ENCODE measurements at places on chromosomes 16 and 17. TPM values are rescaled to one million over a fixed set of nuclear protein-coding genes. Genes with fewer than 3 reads are reported as not detected.

DNA sequence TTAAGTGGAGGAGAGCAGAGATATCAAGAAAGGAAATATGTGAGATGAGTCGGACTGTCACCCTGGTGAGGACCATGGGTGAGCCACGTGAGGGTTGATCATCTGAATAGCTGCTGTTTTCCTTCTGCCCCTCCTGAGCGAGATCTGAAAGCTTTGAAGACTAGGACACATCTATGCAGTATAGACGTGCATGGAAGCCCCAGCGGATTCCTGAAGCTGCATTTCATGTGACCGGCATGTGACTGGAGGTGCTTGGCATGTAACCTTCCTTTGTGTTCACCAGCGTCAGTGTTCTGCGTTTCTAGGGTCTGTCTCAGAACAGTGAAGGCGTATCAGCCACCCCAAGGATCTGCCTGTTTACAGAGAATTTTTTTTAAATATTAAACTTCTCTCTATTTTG is 75.1 kb downstream of the MSI2 start:
- DNase-seq: no peak

The NTN3 gene
- total RNA-seq: not detected

DNA sequence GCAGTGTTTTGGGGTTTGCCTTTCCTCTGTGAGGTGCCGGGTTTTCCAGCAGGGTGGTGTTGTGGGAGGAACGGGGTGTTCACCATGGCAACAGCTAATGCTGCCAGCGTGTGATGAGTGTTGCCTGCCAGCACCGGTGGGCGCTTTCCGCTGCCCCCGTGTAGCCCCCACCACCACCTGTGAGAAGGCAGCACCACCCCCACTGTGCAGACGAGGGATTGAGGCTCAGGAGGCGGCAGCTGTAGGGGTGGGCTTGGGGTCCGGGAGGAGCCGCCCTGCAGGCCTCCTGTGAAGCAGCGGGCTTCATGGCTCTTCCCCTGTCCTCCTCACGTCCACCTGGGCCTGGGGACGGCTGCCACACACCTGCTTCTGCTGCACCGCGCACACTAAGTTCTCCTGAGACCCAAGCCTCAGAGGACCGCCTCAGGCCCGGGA is 5.2 kb downstream of the RAB40C start:
- DNase-seq: no peak

DNA sequence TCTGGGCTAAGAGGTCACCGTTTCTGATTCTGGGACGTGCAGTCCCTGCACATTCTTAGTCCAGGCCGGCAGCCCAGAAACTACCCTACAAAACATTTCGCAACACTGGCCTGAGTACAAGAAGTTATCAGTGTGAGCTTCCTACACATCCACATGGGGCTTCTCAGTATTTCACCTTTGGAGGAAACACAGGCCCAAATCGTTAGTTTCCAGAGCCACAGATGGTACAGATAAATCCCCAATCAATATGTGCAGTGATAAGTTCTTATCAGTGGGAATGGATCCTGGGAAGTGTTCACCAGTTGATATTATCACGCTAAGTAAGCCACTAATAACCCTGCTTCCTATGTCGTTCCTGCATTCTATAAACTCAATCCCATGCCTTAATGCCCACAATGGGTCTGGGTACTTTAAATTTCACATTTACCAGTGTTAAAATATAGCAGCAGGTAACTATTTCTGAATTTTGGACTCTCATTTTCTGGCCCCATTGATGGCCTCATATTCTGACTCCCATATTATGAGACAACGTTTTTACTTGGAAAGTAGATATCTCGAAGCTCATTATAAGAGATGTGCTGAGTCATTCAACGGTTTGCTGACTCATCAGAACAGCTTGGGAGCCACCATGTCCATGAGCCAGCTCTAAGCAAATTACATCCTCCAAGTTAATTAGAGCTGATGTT is 370.2 kb upstream of the MAF start:
- DNase-seq: no peak

GRCh38 chr17:50187394-50187725 is 14.1 kb downstream of the COL1A1 start:
- DNase-seq: no peak

The ALDOC gene
- total RNA-seq: 24.8 TPM

The KRT36 gene
- not detected for total RNA-seq

DNA sequence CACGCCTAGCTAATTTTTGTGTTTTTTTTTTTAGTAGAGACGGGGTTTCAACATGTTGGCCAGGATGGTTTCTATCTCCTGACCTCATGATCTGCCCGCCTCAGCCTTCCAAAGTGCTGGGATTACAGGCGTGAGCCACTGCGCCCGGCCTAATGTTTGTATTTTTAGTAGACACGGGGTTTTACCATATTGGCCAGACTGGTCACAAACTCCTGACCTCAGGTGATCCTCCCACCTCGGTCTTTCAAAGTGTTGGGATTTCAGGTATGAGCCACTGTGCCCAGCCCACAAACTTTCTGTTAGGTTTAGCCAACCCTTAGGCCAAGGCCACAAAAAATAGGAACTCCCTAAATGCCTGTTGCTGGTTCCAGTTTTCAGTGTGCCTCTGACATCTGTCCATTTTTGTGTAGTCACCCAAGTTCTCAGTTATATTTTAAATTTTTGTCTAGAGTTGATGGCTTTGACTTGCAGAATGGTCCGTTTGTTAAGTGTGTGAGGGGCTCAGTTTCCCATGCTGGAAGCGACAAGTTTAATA is 12.7 kb downstream of the CCL16 start:
- DNase-seq: no peak

The DOK4 gene
- total RNA-seq: 7.3 TPM
